ENCODE measurements at places on chromosomes 1 and 21.

GRCh38 chr21:19702726-19703125 lies 1295.5 kb upstream of the NCAM2 start:
- no peak for DNase-seq

DNA sequence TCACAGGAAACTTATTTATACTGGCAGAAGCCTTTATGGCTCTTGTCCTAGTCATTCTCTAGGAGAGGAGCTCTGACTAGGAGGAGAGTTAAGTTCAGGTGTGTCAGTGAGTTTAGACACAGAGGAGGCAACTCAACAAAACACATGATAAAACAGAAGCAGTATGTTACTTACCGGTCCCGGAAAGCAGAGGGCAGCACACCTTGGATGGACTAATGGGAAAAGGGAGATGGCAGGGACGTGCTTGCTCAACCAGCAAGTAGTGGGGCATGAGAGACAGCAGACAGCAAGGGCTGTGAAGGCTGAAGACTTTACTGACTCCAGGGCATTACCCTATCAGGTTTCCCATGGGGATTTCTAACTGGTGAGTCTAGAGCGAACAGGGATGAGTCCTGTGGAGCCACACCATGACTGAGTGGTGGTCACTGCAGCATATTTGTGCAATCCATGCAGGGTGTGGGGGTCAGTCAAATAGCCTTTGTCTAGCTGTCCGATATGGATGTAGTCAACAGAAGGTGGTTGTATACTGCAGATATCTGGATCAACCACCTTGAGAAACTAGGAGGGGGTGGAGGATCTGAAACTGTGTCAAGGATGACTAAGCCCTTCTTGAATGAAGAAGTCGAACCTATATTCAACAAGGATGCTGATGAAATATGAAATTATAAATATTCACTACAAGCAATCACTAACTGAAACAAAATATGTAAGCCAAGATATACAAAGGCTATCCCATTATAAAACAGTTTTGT lies 596.3 kb upstream of the CHRM3 start:
- DNase-seq: peak; percentile 6

GRCh38 chr1:110056776-110057175 lies 13.7 kb downstream of the ALX3 start:
- DNase-seq: peak; percentile 73

DNA sequence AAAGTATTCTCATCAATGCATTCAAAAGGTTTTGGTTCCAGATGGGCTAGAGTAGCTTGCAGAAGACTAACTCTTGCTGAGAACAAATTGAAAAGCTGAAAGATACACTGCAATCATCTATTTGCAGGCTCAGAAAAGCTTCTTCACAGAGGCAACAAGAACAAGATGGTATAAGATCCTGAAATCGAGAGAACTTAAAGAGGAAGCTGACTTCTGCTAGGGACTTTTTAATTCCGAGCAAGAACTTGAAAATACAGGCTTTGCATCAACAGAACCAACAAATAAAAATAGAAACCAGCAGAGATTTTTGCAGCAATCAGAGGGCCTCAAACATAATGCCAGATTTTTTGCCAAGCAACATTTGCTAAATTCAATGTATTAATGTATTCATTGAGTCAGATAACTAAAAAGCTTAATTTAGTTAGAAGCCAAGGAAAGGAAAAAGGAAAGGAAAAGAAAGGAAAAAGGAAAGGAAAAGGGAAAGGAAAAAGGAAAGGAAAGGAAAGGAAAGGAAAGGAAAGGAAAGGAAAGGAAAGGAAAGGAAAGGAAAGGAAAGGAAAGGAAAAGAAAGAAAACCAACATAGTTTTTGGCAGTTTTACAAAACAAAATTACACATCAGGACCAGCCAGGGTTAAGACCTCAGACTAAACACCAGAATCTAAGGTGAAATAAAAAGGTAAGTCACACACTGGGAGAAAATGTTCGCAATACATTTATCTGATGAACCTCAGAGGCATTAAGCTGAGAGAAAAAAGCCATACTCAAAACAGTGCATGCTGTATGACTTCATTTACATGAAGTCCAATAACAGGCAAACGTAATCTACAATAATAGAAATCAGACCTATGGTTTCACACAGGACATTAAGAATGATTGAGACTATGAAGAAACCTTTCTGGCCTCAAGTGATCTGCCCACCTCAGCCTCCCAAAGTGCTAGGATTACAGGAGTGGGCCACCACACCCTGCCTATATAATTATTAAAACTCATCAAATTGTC lies 42.6 kb downstream of the FAF1 start:
- DNase-seq: no peak

DNA sequence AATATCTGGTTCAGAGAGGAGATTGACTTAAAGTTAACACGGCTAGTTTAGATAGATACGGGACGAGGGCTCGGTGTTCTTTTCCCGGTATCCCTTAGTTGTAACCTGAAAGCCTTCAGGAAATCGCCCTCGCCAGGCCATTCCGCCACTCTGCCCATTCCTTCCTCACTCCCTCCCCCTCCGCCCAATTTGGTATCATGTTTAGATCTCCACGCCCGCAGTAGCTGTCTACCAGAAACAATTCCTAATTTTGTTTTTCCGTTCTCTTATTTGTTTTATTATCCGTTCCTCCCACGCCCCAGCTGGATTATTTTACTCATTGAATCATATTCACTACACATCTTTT lies 685 bp upstream of the VAMP4 start:
- DNase-seq: peak; percentile 50

GRCh38 chr1:92774407-92774806 lies 10.5 kb downstream of the EVI5 start:
- no peak for DNase-seq

GRCh38 chr1:7489586-7489985 lies 281.5 kb upstream of the VAMP3 start:
- no peak for DNase-seq

DNA sequence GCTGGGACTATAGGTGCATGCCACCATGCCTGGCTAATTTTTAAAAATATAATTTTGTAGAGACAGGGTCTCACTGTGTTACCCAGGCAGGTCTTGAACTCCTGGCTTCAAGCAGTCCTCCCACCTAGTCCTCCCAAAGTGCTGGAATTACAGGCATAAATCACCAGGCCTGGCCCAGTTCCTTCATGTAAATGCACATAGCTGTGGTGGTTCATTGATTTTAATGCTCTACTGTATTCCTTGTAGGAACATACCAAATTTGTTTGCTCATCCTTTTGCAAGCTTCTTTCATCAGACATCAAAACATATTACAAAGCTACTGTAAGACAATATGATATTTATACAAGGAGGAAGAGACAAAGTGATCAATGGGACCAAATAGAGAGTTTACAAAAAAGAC lies 237.5 kb upstream of the ESRRG start:
- DNase-seq: no peak

GRCh38 chr1:68103884-68104554 lies 53.6 kb upstream of the DIRAS3 start:
- peak; percentile 88 for DNase-seq

DNA sequence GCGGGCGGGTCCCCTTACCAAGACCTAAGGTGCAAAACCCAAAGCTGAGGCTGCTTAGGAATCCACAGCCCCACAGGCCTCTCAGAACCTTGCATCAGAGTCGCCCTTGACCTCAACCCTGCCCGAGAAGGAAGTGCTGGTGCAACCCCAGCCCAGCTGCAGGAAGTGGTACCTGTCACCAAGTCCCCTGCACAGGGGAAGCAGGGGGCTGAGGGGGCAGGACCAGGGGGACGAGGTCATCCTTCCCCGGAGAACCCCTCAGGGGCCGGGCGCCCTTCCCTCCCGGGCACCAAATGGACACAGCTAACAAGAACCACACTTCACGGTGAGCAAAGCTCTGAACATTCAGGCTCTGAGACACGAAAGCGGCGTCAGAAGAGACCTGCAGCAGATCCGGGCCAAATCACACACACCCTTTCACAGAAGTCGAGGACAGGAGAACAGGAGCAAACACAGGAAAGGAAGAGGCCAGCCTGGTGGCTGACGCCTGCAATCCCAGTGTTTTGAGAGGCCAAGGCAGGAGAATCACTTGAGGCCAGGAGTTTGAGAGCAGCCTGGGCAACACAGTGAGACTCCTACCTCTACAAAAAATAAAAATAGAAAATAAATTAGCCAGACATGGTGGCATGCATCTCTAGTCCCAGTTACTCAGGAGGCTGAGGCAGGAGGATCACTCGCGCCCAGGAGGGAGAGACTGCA lies 6.4 kb downstream of the ITGB2 start:
- no peak for DNase-seq

- DNase-seq: no peak
Observed at GRCh38 chr1:234666761-234667160, 56.8 kb upstream of the IRF2BP2 start.

DNA sequence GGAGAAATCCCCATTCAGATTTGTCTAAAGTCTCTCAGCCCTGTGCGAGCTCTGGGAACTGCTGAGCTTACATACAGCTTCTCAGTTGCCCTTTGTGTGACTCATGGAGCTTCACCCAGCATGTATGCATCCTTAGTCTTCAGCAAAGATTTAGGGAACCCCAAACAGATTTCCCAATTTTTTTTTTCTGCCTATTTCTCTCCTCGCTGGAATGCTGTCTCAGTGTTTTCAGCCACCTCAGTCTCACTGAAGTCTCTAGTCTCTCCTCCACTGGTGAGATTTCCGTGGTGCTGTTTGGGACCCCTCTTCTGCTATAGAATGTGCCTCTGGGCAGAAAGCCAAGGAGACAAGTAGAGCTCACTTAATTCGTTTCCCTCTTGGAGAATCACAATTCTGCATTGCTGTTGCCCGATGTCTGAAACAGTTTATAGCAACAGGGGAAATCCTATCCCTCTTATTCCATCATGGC lies 28.1 kb upstream of the TXLNA start:
- peak; percentile 85 for DNase-seq

DNA sequence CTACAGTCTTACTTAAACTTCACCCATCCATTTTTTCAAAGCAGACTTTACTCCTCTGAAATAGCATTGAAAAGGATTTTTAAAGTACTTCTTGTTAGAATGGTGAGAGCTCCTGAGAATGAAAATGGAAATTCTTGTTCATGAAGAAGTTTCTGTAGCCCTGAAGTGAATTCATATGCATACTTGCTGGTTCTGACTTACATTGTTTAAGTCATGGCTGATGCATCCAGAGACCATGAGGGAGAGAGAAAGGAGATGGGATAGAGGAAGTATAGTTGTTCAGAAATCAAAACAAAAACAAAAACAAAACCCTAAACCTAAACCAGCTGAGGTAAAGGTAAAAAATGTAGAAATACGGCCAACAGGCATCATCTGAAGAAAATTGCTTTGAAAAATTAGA lies 27.1 kb upstream of the SAMSN1 start:
- DNase-seq: no peak

- no peak for DNase-seq
Observed at GRCh38 chr1:29523576-29523975, 287.3 kb downstream of the PTPRU start.

DNA sequence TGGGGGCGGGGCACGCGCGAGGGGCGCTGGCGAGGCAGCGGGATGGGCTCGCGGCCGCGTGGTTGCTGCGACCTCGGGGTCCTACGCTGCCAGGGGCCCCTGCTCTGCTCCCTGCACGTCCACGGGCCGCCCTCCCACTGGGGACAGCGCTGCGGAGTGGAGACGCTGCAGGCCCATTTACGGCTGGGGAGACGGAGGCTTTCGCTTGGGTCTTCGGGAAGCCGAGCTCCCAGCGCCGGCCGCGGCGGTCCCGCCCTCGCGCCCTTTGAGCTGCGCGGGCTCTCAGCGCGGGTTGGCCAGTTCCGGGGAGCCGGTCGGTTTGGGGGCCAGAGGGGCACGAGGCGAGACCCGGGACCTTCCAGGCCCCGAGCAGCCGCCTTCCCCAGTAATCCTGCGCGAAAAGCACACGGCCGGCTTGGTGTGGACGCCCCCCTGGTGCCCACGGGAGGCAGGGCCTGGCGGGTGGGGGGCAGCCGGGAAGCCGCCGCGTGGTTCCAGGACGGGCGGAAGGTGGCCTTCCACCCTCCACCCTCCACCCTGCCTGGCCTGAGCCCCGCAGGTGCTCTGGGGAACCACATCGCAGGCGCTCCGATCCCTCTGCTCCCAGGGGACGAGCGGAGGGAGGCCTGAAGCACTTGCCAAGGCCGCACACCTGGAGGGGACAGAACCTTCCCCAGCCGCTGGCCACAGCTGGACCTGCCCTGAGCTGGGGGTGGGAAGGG lies 570 bp upstream of the PEX10 start:
- peak; percentile 62 for DNase-seq

DNA sequence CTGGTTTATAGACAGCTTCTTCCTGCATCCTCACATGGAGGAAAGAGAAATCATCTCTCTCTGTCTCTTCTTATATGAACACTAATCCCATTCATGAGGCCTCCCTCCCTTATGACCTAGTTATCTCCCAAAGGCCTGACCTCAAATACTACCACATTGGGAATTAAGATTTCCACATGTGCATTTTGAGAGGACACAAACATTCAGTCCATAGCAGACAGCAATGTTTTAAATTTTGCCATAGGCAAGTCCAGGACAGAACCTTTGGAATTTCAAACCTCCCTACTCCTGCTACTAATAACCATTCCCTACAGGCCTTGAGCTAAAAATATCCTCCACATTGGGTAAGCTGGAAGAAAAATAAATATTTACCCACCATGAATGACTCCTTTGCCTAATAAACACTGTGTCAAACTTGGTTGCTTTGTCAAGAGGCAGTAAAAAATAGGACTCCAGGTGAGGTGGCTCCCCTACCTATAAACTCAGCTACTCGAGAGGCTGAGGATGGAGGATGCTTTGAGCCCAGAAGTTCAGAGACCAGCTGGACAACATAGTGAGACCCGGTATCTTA lies 113.7 kb downstream of the ZNF281 start:
- no peak for DNase-seq

- DNase-seq: no peak
Observed at GRCh38 chr1:30198795-30199403, 524.5 kb downstream of the MATN1 start.

- DNase-seq: no peak
Observed at GRCh38 chr1:40064797-40065499, 24.4 kb downstream of the CAP1 start.

DNA sequence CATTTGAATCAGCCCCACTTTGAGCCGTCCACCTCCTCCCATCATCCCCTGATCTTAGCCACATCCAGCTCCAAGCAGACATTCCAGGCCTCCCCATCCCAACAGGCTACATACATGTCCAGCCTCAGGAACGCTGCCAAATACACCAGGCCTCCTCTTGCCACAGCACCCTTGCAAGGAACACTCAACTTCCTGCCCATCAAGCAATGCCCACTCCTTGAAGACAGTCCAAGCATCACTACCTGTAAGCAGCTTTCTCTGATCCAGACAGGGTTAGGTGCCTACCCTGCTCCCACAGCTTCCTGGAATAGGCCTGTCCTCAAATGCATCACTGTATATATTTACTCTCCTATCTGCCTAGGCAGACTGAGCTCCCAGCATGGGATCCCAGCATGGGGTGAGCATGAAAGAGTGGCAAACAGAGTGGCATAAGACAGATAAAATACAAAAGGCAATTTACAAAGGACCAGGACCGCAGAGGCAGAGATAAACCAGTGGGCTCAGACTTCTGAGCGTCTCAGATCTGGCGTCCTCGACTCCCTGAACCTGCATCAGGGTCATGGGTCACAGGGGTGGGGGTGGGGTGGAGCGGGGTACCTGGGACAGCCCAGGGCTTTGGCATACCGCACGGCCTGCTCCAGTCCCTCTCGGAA lies 816 bp downstream of the HYI start:
- peak; percentile 39 for DNase-seq

- no peak for DNase-seq
Observed at GRCh38 chr1:2224631-2225428, 3.3 kb upstream of the SKI start.

All from iris pigment epithelial cell (primary cell).